Inflammatory macrophage treated with lipopolysaccharide for 4 hours (primary cell): ENCODE measurements at places on chromosomes 3 and 15.
A peak's percentile ranks its signal among the peaks of the same experiment; 100 is the strongest.

DNA sequence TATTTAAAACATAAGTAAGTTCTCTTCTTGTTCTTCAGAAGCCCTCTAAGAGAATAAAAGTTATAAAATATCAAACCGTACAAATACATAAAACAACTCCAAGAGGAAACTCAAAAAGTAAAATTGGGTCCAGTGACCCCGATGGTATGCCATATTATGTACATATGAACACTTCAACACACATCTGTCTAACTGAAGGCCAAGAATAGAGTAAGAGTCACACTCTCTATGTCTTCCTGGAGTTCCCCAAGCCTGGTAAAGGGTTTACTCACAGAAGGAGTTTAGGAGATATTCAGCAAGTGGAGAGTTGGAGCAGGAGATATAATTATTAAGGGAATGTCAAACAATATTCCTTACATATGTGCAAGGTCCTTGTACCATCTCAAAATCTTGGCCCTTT lies 101.3 kb upstream of the EIF1B start:
- DNase-seq, result peak; percentile 22

DNA sequence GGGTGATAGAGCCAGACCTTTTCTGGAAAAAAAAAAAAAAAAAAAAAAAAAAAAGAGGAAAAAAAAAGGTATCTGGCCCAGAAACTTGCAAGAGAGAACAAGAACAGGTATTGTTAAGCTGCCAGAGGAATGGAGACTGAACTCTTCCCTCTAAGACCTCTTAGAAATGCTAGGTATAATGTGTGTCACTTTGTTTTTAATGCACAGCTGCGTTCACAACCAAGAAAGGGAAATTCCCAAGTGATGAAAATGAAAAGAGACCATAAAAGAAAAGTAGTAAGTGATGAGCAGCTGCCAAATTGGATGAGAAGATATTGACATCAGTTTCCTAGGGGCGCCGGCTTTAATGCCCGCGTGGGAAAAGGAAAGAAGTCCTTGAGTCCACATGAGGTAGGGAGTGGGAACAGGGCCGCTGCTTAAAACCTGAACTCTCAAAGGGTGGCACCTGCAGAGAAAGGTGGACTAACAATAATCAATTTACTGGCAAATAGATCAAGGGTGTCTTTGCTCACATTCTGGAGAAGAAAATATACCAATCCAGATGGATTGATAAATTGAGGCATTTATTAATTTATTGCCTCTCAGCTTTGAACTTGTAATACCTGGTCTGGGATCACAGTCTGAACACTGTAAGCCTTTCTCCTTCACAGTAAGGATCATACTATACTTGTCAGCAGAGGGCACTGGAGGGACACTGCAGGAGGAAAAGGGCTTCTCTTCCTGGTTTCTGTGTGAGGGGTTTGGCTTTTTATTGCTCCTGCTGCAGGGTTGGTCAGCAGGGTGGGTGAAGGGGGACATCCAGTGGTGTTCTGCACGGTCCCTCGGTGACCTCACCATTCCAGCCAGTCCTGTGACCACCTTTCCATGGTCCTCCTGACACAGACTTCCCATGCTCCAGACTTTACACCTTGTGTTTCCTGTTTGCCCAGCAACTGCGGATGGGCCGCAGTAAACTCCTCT lies 131.6 kb downstream of the AQP9 start:
- peak; percentile 70 for DNase-seq

DNA sequence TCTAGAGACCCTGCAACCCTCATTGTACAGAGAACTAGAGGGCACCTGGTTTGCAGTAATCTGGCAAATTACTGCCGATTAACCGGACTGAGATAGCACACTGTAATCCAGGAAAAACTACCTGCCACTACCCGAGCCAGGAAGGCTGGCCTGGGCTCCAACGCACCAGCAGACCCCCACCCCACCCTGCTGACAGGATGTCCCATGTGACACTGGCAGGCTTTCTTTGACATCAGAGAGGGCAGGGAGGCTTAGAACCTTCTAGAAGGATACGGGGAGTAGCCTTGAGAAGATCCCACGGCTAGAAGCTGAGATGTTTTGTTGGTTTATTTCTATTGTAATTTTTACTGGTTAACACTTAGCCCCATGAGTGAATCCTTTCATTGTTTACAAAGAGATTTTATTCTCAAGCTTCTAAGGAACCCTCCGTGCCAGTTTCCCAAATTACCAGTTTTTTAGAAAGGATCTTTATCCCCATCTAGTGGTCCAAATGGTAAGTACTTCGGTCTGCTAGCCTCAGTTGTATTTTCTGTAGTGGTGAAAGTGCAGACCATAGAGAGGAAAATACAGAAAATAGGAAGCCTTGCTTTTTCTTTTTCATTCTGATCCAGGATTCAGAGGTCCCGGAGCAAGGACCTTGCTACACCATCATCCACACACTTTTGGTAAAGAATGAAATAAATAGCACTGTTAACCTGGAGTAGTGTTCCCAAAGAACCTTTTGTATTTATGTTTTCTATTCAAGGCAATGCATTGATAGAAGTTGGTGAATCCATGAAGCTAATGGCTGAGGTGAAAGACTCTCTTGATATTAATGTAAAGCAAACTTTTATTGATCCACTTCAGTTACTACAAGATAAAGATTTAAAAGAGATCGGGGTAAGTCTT lies 81.9 kb upstream of the ADAMTSL3 start:
- peak; percentile 7 for DNase-seq

DNA sequence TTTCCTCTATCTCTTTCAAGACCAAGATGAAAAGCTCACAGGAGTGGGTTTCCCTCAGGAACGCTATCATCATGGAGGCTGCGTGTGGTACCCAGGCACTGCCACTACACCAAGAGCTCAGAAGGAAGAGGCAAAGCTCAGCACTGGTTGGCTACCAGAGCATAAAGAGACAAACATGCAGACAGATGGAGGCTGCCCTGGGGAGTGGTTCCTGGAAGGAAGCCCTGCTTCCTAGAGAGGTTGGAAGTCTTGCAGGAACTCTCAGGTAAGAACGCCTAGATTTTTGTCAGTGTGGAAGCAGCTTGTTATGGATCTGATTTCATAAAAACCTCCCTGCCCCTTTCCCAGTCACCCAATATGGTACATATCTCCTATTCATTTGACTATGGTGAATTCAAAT lies 49.9 kb upstream of the ADCY5 start:
- DNase-seq, result no peak

DNA sequence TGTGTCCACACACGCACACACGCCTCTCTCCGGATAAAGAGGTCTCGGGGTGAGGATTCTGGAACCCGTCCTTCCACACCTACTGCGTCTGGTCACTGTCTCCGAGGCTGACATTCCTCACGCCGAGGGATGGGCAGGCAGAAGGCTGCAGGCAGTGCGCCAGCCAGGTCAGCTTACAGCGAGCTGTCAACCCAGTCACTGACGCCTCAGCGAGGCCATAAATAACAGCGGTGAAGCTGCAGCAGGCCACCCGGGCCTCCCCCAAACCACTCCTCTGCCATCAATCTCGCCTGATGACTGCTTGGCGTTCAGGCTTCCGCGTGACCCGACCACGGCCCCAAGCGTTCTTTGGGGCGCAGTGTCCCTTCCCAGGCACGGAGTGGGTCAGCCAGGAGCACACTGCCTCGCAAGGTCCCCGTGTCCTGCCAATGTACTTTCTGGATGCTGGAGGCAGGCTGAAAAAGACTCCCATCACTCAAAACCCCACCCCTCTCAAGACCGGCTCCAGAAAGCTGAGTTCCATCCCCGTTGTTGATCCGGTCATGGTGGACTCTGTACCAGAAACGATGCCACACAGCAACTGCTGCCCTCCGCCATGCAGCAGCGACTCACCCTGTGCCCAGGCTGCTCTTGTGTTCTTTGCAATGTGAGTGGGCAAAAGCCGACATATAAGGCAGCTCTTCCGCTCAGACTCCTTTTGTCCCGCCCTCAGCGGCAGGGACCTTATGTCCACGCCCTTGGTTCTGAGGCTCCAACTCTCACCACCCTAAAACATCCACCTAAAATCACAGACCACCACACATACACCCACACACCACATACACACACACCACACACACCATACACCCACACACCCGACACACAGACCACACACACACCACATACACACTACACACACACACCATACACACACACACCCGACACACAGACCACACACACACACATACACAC lies 27.1 kb downstream of the CPN2 start:
- DNase-seq, result peak; percentile 57

DNA sequence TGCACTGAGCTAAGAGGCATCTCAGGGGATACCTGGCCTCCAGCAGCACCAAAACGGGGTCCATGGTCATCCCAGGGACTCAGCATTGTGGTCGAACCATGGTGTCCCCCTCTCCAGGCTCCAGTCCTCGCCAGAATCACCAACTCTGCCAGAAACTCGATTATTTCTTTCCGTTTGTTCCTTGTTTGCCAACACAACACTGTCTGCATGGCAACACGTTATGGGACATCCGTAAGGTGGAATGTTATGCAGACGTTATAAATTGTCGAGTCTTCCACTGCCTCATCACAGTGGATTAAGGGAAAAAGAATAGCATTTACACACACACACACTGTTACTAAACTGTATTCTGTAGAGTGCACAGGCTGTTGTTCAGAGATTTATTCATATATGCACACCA lies 52.5 kb upstream of the RPL32 start:
- no peak for DNase-seq

DNA sequence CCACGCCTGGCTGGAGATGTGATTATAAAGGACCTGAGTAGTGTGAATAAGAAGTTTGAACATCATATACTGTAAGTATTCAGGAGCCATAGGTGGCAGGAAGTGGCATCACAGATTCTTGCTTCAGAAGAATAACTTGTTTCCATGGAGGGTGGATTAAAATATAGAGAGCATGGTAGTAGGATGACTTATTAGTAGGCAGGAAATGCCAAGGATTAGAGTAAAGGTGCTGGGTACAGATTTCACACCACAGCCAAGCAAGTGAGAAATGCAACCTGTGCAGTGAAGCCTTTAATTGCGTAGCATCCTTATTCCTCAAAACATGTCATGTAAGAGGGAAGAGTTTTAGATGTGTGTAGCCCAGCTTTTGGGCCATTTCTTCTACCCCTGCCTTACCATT lies 30.8 kb downstream of the IFT122 start:
- DNase-seq, result no peak

- no peak for DNase-seq
Measured at GRCh38 chr3:97138914-97139541, 324.6 kb downstream of the EPHA6 start.

GRCh38 chr3:66492672-66493071 lies 8.2 kb downstream of the LRIG1 start:
- DNase-seq, result no peak

GRCh38 chr3:187197335-187197649 lies at the start of gene RTP1:
TSS of gene RTP1 (plus strand) at chr3:187197486. CDS start at chr3:187197516, 30 bp downstream.
- DNase-seq, result no peak

GRCh38 chr3:43005253-43005652 lies 26.1 kb downstream of the GASK1A start:
- no peak for DNase-seq

GRCh38 chr15:89768071-89768500 lies 8.0 kb upstream of the MESP2 start:
- no peak for DNase-seq

DNA sequence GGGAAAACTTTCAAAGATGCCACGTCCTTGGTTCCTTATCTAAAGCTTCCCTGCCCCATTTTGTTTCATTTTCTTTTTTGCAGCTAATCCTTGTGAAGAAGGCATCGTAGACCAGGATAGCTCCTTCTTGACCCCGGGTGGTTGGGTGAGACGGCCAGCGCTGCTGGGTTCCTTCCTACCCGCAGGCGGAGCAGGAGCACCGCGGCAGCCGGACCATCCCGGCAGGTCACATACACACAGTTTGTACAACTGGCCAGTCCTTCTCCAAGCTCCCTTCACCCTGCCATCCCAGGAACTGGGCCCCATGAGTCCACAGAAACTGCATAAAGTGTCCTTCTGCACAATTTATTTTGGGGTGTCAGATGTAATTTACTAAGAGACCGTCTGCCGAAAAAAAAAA lies 83.9 kb downstream of the MEGF11 start:
- DNase-seq, result no peak

- DNase-seq, result no peak
Measured at GRCh38 chr15:50414624-50415023, 9.6 kb upstream of the USP8 start.

- DNase-seq, result no peak
Measured at GRCh38 chr3:36164400-36164799, 215.9 kb upstream of the STAC start.

- DNase-seq, result no peak
Measured at GRCh38 chr15:33066584-33066983, 127.9 kb downstream of the FMN1 start.

GRCh38 chr3:186451371-186451770 lies 89.3 kb upstream of the DGKG start:
- peak; percentile 70 for DNase-seq

DNA sequence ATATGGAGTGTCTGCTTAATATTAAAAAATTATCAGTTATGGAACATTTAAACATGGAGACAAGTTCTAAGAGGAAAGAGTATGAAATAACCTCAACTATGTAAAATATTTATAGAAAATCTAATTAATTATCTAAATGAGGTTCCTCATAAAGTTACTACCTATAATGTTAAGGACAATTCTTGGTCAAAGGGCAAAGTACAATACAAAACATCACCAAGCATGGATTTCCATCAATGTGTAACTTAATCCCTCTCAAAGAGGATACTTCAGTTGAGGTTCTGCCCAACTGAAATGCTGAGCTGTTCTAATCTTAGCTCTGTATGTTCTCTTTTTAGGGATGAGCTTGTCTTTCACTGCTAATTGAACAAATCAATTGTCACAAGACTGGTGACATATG lies 56.0 kb upstream of the CHRM5 start:
- DNase-seq, result no peak

GRCh38 chr3:182469086-182469485 lies 324.2 kb upstream of the ATP11B start:
- DNase-seq, result no peak

- DNase-seq, result peak; percentile 11
Measured at GRCh38 chr15:85475317-85475701, 94.9 kb downstream of the AKAP13 start.

GRCh38 chr3:67018105-67018788 lies 20.1 kb downstream of the KBTBD8 start:
- no peak for DNase-seq

GRCh38 chr3:21509731-21510470 lies 241.1 kb downstream of the ZNF385D start:
- DNase-seq, result peak; percentile 69

DNA sequence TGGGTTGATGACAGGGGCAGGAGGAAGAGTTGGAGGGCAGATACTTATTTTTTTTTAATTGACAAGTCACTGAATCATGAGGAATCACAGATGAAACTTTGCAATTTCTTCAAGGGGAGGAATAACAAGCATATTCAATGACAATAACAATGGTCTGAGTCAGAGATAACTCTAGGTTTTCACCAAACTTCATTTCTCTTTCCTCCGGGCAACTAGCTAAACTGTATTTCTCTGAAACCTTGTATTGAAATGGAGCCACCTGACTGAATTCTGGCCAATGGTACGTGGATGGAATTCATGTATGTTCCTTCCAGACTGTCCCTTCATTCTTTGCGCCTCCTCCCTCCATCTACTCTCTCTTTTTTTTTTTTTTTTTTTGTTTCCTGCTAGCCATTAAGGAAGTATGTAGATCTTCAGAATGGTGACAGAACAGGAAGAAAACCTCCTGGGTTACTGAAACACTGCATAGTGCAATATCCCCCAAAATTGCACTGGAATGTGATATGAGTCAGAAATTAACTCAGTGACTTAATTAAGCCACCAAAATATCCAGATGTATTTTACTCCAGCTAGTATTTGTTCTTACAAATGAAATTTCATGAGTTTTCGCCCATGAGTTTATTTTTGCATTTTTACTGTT lies 495.4 kb downstream of the OTOL1 start:
- DNase-seq, result no peak

- DNase-seq, result peak; percentile 38
Measured at GRCh38 chr3:157865352-157866000, 240.7 kb downstream of the SHOX2 start.
